ENCODE measurements at places on chromosomes 3 and 15. TPM values are rescaled to one million over a fixed set of nuclear protein-coding genes. Genes with fewer than 3 reads are reported as not detected.

GRCh38 chr15:85618956-85619491 is 175.7 kb downstream of the KLHL25 start:
- H3K4me3 ChIP-seq: peak overlapping the region; percentile 47
- peak overlapping the region; percentile 78 for H3K27ac ChIP-seq
- peaks cover 88% of the 10 kb centered on the region for H3K4me1 ChIP-seq
- peak; percentile 70 for DNase-seq
- peaks cover 6% of the 10 kb centered on the region for H3K36me3 ChIP-seq

DNA sequence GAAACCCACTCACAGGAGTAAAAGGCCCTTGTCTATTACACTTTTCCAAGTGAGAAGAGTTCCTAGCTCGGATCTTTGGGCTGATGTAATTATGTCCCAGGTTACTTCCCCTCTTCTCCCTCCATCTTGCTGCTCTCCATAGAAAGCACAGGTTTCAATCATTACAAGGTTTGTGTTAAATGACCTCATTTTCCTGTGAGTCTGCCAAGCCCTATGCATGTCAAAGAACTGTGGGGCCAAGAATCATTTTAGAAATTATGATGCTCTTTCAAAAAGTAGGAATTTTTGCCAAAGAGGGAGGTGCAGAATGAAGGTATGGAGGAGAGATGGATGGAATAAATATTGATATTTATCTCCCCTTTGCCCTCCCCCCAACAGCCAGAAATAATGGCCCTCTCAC is 129.3 kb upstream of the TPM1 start:
- no peaks in the 10 kb centered on the region for H3K4me1 ChIP-seq
- no peak overlapping the region for H3K27ac ChIP-seq
- no peaks in the 10 kb centered on the region for H3K27me3 ChIP-seq
- no peak overlapping the region for H3K4me3 ChIP-seq

Gene KNG1
- 0.14 TPM for total RNA-seq

Gene LIPC
- 0.64 TPM for total RNA-seq

- DNase-seq: no peak
- H3K27ac ChIP-seq: no peak overlapping the region
- no peaks in the 10 kb centered on the region for H3K27me3 ChIP-seq
- no peaks in the 10 kb centered on the region for H3K36me3 ChIP-seq
- peaks cover 7% of the 10 kb centered on the region for H3K4me1 ChIP-seq
Measured at GRCh38 chr15:68606375-68606774, 27.6 kb downstream of the CORO2B start.

- no peak for DNase-seq
- no peaks in the 10 kb centered on the region for H3K4me1 ChIP-seq
- no peaks in the 10 kb centered on the region for H3K36me3 ChIP-seq
- no peak overlapping the region for H3K4me3 ChIP-seq
Measured at GRCh38 chr15:98612490-98613110, 35.7 kb upstream of the IGF1R start.

Gene SNTN
- total RNA-seq: not detected

- DNase-seq: no peak
- no peak overlapping the region for H3K4me3 ChIP-seq
- H3K27me3 ChIP-seq: no peaks in the 10 kb centered on the region
Measured at GRCh38 chr3:18008706-18009368, 266.4 kb upstream of the TBC1D5 start.

DNA sequence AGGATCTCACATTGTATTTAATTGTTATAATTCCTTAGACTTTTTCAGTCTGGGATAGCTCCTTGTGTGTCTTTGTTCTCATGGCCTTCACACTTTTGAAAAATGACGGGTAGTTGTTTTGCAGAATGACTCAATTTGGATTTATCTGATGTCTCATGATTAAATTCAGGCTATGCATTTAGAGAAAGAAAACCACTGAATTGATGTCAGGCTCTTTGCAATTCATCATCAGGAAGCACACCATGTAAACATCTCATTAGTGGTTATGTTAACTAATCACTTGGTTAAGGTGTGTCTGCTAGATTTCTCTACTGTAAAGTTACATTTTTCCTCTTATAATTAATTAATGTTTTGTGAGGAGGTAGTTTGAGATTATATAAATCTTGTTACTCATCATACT is 8.0 kb upstream of the SLC22A13 start:
- H3K4me1 ChIP-seq: no peaks in the 10 kb centered on the region
- peaks cover 17% of the 10 kb centered on the region for H3K36me3 ChIP-seq
- H3K27me3 ChIP-seq: no peaks in the 10 kb centered on the region
- H3K4me3 ChIP-seq: no peak overlapping the region

GRCh38 chr15:62951481-62951880 is 91.1 kb upstream of the TPM1 start:
- peaks cover 16% of the 10 kb centered on the region for H3K27me3 ChIP-seq
- no peaks in the 10 kb centered on the region for H3K36me3 ChIP-seq
- no peak overlapping the region for H3K4me3 ChIP-seq
- H3K4me1 ChIP-seq: no peaks in the 10 kb centered on the region
- DNase-seq: no peak
- H3K27ac ChIP-seq: no peak overlapping the region

DNA sequence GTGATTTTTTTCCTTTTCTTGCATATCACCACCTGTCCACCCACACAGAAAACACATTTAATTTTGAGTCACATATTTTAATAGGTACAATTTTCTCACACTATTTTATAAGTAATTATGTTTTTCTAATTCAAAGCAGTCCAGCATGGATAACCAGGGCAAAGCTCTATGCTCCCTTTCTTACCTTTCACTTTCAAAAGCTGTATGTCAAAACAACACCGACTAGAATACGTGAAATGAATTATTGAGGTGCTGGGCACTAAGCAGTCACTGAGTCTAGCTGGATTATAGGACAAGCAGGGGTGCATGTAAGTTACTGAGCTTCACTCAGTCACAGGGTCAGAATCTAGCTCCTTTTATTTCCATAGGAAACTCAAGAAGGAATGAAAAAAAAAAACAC is 60.6 kb downstream of the LSAMP start:
- no peaks in the 10 kb centered on the region for H3K27me3 ChIP-seq
- H3K4me1 ChIP-seq: no peaks in the 10 kb centered on the region
- H3K36me3 ChIP-seq: no peaks in the 10 kb centered on the region
- no peak overlapping the region for H3K27ac ChIP-seq
- no peak for DNase-seq

DNA sequence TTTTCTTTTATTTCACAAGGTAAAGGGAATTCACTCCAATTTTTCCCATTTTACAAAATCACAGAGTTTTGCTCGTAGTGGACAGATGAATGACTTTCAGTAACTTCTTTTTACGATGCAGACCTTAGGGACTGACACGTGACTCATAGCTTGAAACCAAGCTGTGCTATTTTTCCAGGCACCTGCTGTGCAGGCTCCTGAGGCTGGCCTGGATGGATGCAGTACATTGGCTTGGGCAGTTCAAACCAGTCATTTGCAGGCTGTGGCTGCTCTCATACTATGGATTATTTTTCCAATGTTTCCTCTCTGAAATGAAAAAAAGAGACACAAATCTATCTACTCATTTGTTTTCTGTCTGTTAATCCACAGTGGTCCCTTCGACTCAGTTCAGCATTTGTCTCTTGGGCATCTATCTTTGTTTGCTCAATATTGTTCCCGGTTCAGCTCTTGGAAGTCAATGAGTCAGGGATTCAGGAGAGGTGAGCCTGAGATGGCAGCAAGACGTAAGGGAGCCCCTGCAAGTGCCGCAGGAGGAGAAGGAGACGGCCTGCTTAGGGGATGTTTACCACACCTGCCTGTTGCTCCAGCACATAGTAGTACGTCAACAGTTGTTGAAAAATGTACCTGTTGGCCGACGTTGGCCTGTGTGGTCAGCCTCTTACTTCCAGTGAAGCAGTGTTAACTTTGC is 92.8 kb downstream of the SV2B start:
- H3K4me3 ChIP-seq: no peak overlapping the region
- DNase-seq: no peak
- H3K27me3 ChIP-seq: no peaks in the 10 kb centered on the region
- H3K4me1 ChIP-seq: no peaks in the 10 kb centered on the region

DNA sequence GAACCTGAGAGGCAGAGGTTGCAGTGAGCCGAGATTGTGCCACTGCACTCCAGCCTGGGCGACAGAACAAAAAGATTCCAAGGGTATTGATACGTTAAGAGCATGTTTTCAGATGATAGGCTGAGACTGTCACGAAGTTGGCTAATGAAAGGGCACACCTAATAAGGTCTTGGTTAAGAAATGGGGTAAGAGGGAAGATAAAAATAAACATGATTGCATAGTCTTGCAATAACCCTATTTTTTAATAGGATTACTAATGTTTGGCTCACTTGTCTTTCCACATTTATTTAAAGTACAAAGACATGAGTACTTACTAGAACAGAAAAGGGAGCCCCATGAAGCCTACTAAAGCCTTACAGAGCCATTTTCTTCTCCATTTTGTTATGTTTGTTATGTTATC is 109.0 kb downstream of the FRMD4B start:
- peaks cover under 1% of the 10 kb centered on the region for H3K4me1 ChIP-seq
- H3K36me3 ChIP-seq: no peaks in the 10 kb centered on the region
- H3K4me3 ChIP-seq: no peak overlapping the region
- no peak overlapping the region for H3K27ac ChIP-seq

- no peaks in the 10 kb centered on the region for H3K27me3 ChIP-seq
- DNase-seq: no peak
- H3K36me3 ChIP-seq: no peaks in the 10 kb centered on the region
- H3K4me3 ChIP-seq: no peak overlapping the region
Measured at GRCh38 chr3:17052363-17052762, 167.6 kb downstream of the PLCL2 start.
